ENCODE measurements at places on chromosomes 12 and 14.
A peak's percentile ranks its signal among the peaks of the same experiment; 100 is the strongest.

DNA sequence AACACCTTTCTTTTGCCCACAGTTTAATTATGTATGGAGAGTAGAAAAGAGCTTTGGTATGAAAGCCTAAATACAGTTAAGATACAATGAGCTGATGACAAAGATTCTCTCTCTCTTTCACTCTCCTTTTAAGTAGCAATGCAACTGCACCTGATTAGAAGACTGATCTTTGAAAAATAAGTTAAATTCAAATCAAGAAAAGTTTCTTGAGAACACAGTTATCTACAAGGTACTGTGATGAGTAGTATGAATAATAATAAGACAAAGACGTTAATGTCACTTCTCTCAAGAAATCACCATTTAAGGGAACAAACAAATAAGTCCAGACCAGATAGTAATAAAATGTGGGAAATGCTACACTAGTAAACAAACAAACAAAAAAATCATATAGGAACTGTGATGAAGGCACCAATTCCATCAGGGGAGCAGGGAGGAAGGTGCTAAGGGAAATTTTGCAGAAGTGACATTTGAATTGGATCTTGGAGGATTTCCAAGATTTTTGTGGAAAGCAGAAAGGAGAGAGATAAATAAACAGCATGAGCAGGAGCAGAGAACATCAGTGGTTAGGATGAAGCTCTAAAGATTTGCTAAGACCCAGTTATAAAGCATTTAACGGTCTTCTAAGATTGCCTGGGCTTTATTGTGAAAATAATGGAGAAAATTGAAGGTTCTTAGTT is 65.2 kb upstream of the STK38L start:
- DNase-seq: no peak

- no peak for DNase-seq
Measured at GRCh38 chr12:22672951-22673350, 48.0 kb downstream of the ETNK1 start.

DNA sequence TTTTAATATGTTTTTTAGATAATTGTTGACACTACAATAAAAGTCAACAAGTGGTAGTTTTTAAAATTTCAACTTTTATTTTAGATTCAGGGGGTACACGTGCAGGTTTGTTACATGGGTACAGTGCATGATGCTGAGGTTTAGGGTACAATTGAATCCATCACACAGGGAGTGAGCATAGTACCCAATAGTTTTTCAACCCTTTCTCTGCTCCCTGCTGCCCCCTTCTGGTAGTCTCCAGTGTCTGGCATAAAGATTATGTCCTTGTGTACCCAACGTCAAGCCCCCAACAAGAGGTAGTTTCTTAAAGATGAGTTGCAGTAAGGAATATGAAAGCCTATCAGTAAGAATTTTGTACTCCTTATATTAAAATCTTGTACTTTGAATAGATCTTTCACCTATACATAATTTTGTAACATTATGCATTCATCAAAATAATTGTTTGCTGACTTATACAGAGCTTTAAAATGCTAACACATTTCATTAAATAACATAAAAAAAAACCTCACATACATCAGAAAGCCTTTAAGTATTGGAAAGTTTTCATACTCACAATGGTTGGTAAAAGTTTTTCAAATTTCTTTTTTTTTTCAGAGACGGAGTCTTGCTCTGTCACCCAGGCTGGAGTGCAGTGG is 5.4 kb upstream of the RALGAPA1 start:
- peak; percentile 31 for DNase-seq

- DNase-seq: no peak
Measured at GRCh38 chr14:49898485-49898884, 5.6 kb downstream of the ARF6 start.

DNA sequence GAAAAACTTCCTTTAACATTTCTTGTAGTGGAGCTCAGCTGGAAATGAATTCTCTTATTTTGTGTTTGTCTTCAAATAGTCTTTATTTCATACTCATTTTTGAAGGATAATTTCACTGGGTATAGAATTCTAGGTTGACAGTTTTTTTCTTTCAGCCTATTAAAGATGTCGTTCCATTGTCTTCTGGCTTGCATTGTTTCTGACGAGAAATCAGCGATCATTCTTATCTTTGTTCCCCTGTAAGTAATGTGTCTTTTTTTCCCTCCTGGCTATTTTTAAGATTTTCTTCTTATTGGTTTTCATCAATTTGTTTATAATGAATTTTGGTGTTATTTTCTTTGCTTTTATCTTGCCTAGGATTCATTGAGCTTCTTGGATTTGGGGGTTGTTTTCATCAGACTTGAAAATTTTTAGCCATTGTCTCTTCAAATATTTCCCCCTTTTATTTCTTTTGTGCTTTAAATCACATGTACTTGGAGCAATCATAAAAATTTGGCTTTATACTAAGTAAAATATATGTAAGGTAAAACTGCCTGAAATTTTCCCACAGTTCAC is 89.4 kb downstream of the UNC79 start:
- DNase-seq: no peak

DNA sequence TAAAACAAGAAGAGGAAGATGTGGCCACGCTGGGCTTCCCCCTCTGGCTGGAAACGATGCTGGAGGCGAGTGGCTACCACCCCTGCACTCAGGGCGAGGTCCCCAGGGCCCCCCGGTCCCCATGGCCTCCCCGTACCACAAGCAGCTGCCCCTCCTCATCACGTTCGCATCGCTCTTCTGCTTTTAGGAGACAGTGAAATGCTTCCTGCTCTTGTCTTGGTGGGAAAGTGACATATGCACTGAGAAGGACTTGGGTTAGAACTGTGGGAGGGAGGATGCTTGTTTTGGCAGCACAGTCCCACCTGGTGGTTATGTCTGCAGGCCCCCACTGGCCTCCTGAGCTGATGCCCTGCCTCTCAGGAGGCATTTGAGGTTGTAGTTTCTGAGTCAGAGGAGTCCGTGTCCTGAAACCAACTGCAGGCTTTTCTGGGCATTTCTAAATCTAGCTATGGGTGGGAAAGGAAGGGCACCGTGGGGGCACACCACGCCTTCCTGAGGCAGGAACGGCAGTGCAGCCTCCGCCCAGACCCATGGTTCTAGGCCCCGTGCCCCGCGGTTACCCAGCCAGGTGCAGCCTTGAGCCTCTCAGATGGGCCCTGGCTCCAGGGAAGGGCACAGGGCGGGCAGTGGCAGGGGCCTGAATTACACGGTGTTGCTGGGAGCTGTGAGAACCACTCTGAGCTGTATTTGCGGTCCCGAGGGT is 139.3 kb downstream of the ADGRD1 start:
- DNase-seq: no peak

DNA sequence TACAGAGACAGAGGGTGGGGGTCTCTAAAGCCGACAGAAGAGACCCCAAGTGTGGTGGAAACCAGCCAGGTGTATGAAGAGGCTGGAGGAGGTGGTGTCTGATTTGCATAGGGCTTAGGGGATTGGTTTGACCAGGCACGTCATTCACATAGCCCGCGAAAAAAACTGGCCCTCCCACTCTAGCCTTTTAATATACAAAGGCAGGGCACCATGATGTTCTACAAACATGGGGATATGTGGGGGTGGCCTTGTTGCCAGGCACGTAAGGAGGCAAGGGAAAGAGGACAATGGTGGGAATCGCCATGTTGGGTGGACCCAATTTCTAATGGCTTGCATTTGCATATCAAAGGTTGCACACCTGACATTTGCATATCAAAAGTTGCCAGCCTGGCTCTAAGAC is 13.2 kb downstream of the LALBA start:
- no peak for DNase-seq

DNA sequence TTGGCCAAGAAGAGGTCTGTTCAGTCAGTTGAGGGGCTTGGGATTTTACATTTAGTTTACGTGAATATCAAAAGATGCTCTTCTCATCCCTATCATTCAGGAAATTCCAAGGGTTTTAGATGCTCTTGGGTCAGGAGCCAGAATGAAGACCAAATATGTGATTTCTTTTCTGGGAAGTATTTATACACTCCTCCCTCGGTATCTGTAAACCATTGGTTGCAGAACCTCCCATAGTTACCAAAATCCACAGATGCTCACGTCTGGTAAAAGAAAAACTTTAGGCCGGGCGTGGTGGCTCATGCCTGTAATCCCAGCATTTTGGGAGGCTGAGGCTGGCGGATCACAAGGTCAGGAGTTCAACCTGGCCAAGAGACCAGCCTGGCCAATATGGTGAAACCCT is 75.9 kb downstream of the TNFAIP2 start:
- DNase-seq: no peak

Measured in NCI-H187 treated with DMSO at 0.1 percent for 48 hours (cell line).